NCI-H2029 treated with DMSO at 0.1 percent for 48 hours (cell line): ENCODE measurements at places on chromosomes 7 and 10.

DNA sequence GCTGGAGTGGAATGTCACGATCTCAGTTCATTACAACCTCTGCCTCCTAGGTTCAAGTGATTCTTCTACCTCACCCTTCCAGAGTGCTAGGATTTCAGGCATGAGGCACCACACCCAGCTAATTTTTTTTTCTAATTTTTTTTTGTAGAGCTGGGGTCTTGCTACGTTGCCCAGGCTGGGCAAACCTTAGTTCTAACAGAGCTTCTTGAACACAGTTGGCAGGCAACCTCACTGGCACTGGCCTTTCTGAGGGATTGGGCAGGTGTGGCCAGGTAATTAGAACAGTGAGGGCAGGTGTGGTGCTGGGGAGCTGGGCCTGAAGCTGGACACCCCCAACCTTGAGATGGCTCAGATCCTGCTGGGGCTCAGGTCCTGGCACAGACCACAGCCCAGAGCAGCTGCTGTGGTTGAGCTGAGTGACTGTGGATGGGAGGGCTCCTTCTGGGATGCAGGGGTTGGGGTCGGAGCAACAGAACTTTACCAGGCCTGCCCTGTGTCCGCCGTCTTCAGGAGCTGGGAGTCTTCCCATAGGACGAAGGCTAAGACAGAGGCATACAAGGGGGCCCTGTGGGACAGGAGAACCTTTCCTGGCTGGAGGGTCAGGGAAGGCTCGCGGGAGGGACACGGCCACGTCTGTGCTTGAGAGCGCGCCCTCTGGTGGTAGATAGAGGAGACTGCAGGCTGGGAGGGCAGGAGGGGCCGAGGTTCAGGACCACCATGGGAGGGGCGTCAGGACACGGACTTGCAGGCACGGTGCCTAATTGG, 48.2 kb downstream of the COL26A1 start:
- DNase-seq: no peak

GRCh38 chr10:73448384-73448783, 15.0 kb upstream of the MSS51 start:
- DNase-seq: no peak

DNA sequence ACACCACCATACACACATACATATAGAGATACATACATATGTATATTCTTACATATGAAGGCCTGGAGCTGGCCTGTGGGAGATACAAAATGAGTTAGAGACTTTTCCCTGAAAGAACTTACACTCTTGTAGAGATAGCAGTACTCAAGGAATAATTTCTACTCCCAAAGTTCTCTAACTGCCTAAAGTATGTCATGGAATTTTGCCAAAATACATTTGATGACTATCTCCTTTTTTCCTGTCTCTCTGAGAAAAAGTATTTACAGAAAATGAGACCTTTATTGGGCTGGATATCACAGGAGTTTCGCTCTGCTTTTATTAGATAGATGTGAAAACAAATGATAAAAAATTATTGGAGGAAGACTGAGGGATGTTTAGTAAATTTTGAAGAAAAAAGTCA, 220.1 kb downstream of the POU6F2 start:
- DNase-seq: no peak

- DNase-seq: no peak
Observed at GRCh38 chr7:42677751-42678699, 233.8 kb downstream of the C7orf25 start.

- DNase-seq: no peak
Observed at GRCh38 chr10:133180192-133180964, 20.4 kb downstream of the KNDC1 start.

DNA sequence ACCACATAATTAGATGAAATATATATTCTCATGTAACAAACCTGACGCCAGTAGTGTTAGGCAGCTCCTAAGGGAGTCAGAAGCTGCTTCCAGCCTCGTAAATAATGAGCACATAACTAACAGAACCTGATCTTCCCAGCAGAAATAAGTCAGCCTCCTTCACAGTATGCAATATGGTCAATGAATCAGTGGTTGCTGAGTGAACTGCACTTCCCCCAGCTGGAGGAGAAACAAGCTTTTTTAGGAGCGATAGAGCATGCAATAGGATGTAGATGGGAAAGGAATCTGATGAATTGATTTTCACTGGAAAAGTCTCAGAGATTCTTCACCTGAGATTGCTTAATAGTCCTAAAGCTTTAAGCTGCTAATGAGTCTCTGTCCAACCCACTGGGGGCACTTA, 337.2 kb upstream of the LRGUK start:
- no peak for DNase-seq

DNA sequence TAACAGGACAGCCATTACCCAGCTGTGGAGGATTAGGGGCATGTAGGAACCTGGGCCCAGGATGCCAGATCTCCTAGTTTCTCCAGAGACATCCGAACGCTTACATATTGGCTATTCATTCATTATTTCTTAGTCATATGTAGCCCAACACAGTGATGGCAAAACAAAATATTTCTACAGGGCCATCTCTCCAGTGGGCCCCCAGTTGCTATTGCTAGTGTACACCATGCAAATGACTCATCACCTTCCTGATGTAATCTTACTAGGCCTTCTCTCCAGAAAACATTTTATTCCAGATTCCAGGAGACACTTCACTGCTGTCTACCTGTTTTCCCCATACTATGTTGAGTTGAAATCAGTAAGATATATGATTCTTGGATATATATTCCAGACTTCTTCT, 201.7 kb downstream of the PLXDC2 start:
- no peak for DNase-seq
